ENCODE measurements at places on chromosomes 6 and 20.

- DNase-seq: no peak
These were observed 136.8 kb downstream of the OLIG3 start for GRCh38 chr6:137357263-137357947.

- DNase-seq: no peak
These were observed 139.7 kb downstream of the CDC5L start for GRCh38 chr6:44527181-44527580.

DNA sequence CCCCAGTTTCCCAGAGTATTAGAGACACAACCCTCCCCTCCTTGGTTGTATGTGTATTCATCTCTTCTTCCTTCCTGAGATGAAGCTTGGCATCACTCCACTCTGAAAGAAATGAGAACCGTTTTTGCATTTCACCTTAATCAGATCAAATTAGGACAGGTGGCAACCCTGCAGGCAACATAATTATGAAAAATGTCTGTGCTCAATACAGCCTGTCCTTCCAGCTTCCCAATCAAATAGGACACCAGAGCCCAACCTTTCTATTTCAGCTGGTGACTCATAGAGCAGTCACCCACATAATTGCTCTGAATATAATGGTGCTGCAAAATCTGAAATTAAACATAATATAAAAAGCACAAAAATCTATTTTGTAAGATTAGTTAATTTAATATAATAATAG, 310.2 kb upstream of the AGPAT4 start:
- DNase-seq: no peak

DNA sequence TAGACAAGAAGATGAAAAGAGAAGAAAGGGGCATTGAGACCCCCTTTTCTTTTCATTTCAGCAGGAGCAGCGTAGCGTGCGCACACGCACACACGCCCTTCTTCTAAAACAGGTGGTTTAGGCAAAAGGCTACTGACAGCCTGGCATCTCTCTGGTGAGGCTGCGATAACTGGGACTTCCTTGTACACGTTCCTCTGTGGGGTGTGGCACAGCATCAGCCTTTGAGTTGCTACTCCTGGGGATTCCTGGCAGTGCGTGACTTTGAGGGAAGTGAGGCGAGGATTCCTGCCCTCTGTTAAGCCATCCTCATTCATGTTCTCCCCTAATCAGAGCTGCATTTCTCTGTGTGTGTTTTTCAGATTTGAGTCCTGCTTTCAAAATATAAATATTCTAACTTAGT, 94.7 kb downstream of the TMEM170B start:
- no peak for DNase-seq

- DNase-seq: no peak
These were observed 361.0 kb downstream of the CD83 start for GRCh38 chr6:14478381-14479225.

DNA sequence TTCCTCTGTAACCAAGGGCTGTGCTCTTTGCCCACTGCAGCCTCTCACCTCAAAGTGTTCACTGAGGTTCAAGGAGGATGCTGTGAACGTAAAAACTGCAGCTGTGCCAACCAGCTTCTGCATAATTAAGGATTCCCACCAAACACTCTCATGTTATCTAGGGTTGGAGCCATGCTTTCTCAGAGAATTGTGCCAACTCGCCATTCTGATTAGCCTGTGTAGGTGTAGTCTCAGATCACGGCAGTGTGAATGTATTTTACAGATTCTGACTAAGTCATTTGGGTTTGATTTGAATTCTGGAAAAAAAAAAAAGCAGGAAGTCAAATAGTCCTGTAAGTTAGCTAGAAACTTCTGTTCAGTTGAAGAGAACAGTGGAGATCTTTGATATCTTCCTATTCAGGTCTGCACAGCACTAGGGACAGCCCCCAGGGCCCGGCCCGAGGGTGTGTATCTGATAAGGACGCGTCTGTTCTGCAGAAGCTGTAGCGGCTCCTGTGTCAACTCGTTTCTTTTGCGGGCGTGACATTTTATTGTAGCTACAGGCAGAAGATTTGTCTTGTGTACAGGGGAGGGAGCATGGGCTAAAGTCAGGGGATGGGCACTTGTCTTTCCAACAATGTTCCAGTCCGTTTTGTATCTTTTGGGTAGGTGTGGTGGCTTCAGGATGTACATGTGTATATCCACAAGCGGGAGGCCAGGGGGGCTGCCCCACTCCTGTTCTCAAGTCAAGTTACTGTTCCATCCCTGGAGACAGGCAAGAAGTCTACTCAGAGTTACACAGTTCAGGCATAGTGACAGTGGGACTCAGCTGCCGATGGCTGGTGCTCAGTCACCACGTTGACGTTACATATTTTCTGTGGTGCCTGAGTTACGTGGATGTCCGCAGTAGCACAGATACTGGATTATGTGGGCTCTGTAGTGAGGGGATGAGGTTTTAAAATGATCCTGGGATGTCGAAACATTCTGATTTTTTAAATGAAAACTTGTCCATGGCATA, 12.4 kb downstream of the IRF4 start:
- no peak for DNase-seq

DNA sequence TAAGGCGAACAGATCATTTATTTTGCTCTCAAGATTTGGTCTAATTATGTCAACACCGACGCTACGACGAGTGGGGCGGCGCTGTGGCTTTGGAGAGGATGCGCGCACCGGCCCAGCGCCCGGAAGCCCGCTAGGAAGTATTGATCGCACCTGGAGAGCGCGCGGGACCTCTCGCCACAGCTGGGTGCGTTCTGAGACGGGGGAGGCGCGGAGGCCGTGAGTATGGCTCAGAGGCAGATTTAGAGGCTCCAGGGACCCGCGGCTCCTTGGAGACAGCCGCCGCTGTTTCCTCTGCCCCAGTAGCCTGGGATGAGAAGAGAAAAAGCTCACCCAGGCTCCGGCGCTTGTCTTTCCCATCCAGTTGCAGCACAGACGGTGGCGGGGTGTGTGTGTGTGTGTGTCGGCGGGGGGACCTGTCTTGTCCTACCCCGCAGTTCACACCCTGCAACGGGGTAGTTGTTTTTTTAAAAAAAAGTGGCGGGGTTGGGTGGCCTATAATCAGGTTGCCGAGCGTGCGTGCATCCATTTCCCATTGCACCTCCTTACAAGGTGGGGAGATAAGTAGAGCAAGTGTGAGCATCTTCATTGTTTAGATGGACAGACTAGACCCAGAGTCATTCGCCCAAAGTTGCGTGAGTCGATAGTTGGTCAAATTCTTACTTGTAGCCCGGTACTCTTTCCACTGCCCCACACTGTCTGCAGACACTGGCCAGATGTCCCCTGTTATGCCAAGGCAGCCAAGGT, 11.2 kb downstream of the TFAP2D start:
- DNase-seq: no peak
